ENCODE measurements at places on chromosomes 3 and 15.
A peak's percentile ranks its signal among the peaks of the same experiment; 100 is the strongest.

- DNase-seq, result no peak
Observed at GRCh38 chr3:124775877-124776276, 45.6 kb downstream of the UMPS start.

DNA sequence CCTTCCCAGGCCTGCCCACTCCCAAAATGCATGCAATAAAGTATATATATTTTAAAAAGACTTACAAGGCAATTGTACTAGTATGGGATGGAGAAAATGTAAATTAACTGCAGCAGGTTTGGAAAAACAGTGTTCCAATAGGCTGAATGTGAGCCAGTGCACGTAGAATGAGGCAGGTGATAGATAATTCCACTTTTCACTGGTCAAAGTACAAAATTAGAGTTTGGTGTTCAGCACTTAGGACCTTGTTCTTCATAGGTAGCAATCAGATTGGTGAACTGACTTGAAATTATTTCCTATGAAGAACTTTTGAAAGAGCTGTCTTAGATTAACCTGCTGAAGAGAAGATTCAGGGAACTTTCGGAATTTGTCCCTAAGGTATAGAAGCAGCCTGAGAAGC is 1.9 kb downstream of the WDR48 start:
- no peak for DNase-seq

GRCh38 chr3:4355401-4356219 is 52.4 kb downstream of the SETMAR start:
- no peak for DNase-seq

- DNase-seq, result no peak
Observed at GRCh38 chr15:98596885-98597392, 51.4 kb upstream of the IGF1R start.

GRCh38 chr3:64267721-64268604 is 42.7 kb upstream of the PRICKLE2 start:
- peak; percentile 78 for DNase-seq

DNA sequence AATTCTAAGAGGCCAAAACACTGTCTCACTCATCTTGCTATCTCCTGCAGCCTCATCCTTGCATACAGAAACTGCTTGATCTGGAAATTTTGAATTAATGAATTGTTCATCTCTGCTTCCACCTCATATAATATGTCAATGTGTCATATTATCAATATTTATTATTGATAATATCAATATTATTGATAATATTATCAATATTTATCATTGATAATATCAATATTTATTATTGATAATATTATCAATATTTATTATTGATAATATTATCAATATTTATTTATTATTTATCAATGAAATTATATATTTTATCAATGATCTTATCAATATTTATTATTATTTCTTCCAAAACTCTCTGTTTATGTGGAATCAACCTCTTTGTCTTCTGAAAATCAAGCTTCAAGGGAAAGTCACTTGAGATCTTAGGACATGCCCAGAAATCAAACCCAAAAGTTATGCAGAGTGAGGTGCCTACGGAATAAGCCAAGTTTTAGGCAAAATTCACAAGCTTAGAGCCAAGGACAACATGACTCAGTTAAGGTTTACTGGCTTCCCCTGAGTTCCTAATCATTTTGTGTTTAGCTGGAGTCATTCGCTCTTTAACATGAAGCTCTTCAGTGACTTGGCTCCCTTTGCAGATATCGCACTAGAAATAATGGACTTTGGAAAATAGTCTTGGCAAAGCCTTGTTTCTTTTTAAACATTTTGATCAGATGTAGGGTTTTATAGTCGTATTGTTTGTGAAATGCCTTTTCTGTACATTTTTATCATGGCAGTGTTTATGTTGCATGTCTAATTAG is 297.1 kb upstream of the RARB start:
- no peak for DNase-seq

DNA sequence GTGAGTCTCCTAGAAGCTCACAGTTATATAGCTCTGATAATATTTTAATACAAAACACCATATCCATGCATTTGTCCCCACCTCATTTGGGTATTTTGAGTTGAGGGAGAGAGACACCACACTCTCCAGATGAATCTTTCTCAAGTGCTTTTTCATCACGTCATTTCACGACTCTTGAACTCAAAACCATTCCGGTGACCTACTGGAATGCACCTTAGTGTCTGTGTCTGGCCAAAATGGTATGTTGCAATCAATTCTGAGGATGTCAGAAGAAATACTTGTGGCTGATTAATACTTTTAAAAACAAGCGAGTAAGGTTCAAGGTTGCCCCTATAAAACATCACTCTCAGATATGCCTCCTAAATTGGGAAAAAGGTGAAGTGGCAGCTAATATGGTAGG is 352.6 kb upstream of the ICE2 start:
- peak; percentile 15 for DNase-seq

GRCh38 chr3:58898513-58898912 is 151.3 kb downstream of the CFAP20DC start:
- DNase-seq, result no peak

GRCh38 chr3:976006-976405 is 116.8 kb upstream of the CNTN6 start:
- peak; percentile 3 for DNase-seq

GRCh38 chr3:87267953-87268645 is 8.3 kb downstream of the POU1F1 start:
- DNase-seq, result no peak

GRCh38 chr15:97866959-97867358 is 93.5 kb upstream of the ARRDC4 start:
- no peak for DNase-seq

DNA sequence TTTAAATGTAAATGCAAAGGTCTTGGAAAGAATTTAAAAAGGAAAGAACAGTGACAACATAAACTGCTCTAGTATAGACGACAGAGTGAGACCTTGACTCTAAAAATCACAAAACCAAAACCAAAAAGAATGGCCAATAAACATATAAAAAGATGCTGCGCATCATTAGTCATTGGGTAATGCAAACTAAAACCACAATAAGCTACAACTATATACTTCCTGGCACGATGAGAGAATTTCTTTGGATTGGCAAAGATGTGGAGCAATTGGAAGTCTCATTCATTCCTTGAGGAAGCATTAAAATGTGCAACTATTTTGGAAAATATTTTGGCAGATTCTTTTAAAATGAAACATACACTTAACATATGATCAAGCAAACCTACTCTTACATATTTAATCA is 98.7 kb upstream of the ZPLD1 start:
- peak; percentile 11 for DNase-seq

DNA sequence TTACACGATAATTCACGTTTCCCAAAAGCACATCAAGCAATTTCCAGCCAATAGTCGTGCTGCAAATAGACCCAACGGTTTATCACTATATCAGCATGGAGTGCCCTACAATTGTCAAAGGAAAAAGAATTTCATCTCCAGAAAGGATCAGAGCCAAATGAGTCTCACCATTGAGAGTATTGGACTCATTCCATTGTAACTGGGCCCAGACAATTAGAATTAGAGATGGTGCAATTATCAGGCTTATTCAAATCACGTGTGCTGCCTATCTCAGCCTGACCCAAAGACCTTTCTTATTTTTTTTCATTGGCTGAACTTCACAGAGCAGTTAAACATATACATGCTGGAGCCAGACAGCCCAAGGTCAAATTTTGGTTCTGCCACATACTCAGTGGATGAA is 87.0 kb upstream of the LRTM1 start:
- DNase-seq, result no peak

- no peak for DNase-seq
Observed at GRCh38 chr3:171165499-171165921, 139.0 kb upstream of the SLC2A2 start.

DNA sequence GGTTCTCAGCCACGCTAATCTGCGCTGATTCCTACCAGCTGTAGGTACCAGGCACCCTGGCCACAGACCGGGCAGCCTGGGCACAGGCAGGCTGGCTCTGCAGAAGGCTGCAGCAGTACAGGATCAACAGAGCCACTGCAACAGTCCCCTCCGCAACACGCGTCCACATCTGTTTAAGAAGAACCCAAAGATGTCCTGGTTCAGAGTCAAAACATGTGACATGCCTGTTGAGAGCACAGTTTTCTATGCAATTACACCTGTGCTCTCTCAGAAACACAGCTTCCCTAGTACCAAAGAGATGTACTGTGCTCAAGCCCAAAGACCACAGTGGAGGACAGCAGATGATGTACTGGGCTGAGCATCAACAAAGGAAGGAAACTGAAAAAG is 18.8 kb downstream of the LRIG1 start:
- no peak for DNase-seq

- DNase-seq, result no peak
Observed at GRCh38 chr3:78825118-78825857, 942.5 kb downstream of the ROBO1 start.

- no peak for DNase-seq
Observed at GRCh38 chr3:168974617-168975403, 688.7 kb downstream of the MECOM start.

- peak; percentile 55 for DNase-seq
Observed at GRCh38 chr15:60396100-60396499, 1.7 kb downstream of the ANXA2 start.

GRCh38 chr3:111617406-111617805 is 22.3 kb upstream of the ZBED2 start:
- DNase-seq, result no peak

DNA sequence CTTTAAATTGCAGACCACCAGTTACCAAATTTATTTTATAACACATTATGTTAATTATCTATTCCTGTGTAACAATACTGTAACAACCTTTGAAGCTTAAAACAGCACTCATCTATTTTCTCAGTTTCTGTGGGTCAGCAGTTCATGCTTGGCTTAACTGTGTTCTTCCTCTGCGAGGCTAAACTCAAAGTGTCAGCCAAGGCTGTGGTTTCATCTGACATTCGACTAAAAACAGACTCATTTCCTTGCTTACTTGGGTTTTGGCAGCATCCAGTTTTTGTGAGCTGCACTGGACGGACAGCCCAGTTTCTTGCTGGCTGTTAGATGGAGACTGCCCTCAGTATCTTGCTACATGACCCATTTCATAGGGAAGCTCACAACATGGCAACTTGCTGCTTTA is 247.3 kb upstream of the KCNH8 start:
- no peak for DNase-seq

GRCh38 chr15:86355801-86356200 is 276.1 kb downstream of the AGBL1 start:
- no peak for DNase-seq

GRCh38 chr3:87900061-87900460 is 158.7 kb downstream of the CGGBP1 start:
- DNase-seq, result no peak

DNA sequence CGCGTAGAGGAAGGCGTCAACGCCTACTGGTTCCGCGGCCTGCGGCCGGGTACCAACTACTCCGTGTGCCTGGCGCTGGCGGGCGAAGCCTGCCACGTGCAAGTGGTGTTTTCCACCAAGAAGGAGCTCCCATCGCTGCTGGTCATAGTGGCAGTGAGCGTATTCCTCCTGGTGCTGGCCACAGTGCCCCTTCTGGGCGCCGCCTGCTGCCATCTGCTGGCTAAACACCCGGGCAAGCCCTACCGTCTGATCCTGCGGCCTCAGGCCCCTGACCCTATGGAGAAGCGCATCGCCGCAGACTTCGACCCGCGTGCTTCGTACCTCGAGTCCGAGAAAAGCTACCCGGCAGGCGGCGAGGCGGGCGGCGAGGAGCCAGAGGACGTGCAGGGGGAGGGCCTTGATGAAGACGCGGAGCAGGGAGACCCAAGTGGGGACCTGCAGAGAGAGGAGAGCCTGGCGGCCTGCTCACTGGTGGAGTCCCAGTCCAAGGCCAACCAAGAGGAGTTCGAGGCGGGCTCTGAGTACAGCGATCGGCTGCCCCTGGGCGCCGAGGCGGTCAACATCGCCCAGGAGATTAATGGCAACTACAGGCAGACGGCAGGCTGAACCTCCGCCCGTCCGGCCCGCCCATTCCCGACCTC is 4.1 kb downstream of the ISLR2 start:
- DNase-seq, result no peak

DNA sequence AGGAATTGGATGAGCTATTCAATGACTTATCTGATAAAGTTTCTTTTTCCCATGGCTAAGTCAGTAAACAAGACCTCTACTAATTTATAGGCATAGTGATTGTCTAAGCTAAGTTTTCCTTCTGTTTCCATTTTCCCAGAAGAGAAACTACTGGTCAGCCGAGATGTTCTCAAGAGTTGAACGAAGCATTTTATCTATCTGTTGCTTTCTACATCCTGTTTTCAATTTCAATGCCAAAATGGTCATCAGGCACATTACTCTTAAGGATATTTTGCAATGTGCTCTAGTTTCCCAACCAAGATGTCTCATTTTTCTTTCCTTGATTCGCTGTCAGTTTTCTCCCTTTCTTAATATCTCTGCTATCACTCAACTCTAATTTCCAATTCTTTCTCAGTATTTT is 228.7 kb downstream of the MBNL1 start:
- DNase-seq, result no peak

DNA sequence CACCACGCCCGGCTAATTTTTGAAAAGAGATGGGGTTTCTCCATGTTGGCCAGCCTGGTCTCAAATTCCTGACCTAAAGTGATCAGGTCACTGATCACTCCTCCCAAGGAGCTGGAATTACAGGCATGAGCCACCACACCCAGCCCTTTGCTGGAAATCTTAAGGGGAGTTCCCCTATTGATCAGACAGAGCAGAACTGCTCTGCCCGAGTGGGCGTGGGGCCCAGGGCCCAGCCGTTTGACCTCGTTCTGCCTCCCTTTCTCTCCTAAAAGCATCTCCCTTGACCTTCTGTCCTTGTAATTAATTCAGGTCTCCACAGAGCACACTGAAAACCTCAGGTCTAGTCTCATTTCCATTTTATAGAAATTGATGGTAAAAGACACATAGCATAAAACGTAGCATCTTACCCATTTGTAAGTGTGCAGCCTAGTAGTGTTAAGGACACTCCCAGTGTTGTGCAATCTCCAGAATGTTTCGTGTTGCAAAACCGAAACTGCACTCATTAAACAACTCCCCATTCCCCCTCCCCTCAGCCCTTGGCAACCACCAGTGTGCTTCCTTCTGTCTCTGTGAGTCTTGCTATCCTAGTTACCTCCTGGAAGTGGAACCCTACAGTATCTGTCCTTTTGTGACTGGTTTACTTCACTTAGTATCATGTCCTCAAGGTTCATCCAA is 89.3 kb downstream of the SLCO3A1 start:
- DNase-seq, result peak; percentile 78

GRCh38 chr3:34864011-34864410 is 775.3 kb upstream of the ARPP21 start:
- DNase-seq, result peak; percentile 49

DNA sequence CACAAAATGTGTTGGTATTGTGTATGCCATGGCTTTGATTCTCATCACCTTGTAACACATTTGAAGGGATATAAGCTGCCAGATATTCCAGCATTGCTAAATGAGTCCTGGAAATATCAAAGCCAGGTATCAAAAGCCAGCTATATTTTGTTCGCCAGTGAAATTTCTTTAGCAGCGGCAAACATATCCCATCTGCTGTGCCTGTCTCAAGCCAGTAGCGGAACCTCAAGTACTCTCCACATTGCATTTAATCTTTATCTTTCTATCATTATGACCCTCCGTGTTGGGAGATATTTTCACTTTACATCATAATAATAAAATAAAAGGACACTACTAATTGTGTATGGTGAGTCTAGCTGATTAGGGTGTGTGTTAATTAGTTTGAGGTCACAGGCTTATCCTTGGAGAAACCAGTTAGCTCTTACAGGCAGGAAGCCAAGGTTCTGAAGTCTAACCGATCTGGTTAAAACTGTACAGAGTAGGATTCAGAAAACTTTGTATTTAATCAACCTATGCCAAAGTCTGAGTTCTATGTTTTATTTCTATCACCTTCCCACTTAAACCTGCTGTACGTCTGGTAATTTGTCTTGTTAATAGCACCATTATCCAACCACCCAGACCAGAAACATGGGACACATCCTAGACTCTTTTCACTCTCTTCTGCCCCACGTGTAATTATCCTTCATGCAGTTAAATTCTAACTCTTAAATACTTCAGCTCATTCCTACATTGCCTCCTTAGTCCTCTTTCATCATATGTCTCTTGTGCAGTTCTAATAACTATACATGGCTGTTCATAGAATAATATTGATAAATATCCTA is 14.5 kb downstream of the TIPARP start:
- DNase-seq, result no peak

All from fibroblast of upper back skin (primary cell).